ENCODE measurements at places on chromosomes 7 and 10.

DNA sequence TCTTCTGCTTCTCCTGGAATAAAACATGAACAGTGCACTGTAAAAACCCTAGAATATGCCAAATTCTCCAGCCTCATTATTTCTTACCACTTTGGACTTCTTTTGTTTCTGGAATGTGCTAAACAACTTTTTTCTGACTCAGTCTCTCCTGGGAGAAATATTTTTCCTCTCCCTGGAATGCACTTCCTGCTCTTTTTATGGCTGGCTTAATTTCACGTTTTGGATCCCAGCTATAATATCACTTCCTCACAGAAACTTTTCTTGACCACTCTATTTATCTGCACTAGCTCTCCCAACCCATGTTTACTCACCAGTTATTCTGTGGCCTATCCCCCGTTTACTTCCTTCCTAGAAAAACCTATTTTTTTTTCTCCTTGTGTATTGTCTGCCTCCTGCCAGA lies 26.7 kb downstream of the ABCB5 start:
- no peak for DNase-seq

DNA sequence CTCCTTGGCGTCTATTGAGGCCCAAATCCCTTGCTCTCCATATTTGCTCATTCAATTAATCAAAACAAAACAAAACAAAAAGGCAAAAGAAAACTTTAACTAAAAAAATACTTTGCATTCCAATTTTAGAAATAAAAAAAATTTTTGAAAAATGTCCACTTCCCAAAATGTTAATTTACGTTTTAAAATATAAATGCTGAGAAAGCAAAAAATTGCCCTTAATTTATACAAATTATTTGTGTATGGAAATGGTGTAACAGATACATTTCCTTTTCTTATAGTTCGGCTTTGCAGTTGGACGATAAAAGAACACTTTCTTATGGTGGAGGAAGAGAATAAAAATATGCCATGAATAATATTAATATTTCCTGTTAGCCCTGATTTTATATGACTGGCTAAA lies 652.8 kb upstream of the PFKP start:
- no peak for DNase-seq

GRCh38 chr10:3887404-3887803 lies 102.4 kb upstream of the KLF6 start:
- no peak for DNase-seq

- no peak for DNase-seq
These were observed 29.5 kb upstream of the EBF3 start for GRCh38 chr10:129993621-129994020.

- DNase-seq: no peak
These were observed 253.8 kb downstream of the CREB5 start for GRCh38 chr7:28666154-28666553.

- peak; percentile 56 for DNase-seq
These were observed 204.6 kb downstream of the ARHGAP21 start for GRCh38 chr10:24518981-24519597.
